ENCODE measurements at places on chromosomes 16 and 17. TPM values are rescaled to one million over a fixed set of nuclear protein-coding genes. Genes with fewer than 3 reads are reported as not detected.

The SCGB1C2 gene
- polyA plus RNA-seq = not detected

The DOC2B gene
- polyA plus RNA-seq = 4.3 TPM

DNA sequence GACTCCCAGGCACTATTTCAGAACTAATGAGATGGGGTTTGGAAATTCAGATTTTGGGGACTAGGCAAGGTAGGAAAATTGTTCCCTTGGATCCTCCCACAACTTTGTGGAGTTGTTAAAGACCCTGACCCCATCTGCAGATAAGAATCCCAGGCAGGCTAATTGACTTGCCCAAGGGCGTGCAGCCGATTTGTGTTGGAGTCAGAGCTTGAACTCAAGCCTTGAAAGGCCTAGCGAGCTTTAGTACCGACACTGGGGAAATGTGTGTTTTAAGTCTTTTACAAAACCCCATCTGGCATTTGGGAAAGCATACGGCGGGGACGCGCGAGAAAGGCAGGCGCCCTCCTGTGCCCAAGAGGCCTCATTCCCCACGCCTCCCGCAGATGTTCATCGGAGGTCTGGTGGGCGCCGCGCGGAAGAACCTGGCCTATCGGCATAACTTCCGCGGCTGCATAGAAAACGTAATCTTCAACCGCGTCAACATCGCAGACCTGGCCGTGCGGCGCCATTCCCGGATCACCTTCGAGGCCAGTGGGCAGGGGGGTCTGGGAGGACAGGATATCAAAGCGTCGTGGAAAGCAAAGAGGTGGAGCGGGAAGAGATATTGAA lies 4.3 kb downstream of the CNTNAP1 start:
- H3K27ac ChIP-seq = no peak overlapping the region
- no peaks in the 10 kb centered on the region for H3K27me3 ChIP-seq

DNA sequence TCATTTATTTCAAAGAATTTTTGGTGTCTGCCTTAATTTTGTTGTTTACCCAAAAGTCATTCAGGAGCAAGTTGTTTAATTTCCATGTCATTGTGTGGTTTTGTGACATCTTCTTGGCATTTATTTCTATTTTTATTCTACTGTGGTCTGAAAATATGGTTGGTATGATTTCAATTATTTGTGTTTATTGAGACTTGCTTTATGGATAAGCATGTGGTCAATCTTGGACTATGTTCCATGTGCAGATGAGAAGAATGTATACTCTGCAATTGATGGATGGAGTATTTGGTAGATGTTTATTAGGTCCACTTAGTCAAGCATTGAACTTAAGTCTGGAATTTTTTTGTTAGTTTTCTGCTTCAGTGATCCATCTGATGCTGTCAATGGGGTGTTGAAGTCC lies 383.0 kb downstream of the PMP22 start:
- H3K4me3 ChIP-seq = no peak overlapping the region
- no peaks in the 10 kb centered on the region for H3K4me1 ChIP-seq

DNA sequence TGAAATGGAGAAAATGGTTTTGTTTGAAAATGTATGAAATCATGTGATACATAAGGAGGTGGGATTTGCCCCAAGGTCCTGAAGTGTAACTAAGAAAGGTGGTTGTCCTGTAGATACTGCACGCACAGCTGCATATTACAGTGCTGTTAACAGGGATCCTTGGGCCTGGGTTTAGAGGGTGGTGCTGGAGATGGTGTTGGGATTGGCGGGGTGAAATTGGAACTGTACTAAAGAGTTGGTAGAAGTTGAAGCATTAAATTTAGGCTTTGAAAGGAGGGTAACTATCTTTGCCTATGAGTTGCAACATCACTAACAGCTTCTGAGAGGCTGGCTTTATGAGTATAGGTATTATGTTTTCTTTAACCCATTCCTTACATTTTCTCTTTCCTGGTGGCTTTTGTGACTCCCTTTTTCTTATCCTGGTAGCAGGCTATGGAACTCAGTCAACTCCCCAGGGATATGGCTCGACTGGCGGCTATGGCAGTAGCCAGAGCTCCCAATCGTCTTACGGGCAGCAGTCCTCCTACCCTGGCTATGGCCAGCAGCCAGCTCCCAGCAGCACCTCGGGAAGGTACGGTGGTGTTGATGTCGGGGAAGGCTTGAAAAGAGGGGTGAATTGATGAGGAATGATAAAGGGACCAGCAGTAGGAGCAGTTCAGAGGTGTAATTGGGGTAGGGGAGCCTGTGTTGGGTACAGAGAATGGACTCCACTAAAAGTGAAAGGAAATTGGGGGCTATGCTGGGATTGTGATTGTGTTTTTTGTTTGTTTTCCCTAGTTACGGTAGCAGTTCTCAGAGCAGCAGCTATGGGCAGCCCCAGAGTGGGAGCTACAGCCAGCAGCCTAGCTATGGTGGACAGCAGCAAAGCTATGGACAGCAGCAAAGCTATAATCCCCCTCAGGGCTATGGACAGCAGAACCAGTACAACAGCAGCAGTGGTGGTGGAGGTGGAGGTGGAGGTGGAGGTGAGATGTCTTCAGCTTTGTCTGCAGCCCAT lies 3.8 kb downstream of the FUS start:
- no peak overlapping the region for H3K27ac ChIP-seq
- no peak for DNase-seq
- H3K27me3 ChIP-seq = no peaks in the 10 kb centered on the region
- H3K4me3 ChIP-seq = no peak overlapping the region

DNA sequence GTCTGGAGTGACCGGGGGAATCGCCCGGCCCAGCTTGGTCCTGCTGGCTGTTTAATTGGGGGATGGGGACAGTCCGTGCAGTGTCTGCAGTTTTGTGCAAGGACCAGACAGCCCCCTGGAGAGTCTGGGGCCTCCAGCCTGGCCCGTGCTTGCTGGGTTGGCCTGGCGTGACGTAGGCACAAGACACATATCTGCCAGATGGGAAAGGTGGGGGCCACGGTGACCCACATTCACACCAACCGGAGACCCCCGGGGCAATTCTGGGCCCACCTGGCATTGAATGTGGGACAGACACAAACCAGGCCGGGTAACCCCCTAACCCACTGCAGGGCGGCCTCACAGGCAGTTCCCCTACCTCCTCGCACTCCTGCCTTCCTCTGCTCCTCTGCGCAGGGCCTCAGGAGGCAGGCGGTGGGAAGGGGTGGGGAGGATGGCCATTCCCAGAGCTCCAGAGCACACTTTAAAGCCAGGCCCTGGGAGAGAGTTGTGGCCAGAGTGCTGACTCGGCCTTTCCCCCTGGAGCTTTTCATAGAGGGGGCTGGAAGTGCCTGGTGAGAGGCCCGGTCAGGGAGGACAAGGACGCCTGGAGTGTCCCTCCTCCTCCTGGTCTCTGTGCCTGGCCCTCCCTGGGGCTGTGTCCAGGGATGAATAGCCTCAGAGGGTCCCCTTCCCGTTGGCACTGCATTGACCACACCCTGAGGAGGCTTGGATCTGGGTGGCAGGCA lies 1.5 kb downstream of the MRC2 start:
- no peak overlapping the region for H3K4me3 ChIP-seq
- no peaks in the 10 kb centered on the region for H3K36me3 ChIP-seq
- no peaks in the 10 kb centered on the region for H3K27me3 ChIP-seq

GRCh38 chr16:87409781-87410180 lies 17.6 kb downstream of the MAP1LC3B start:
- H3K36me3 ChIP-seq = peaks cover 18% of the 10 kb centered on the region
- no peak for DNase-seq
- H3K27ac ChIP-seq = no peak overlapping the region
- H3K27me3 ChIP-seq = no peaks in the 10 kb centered on the region
- H3K4me3 ChIP-seq = no peak overlapping the region

DNA sequence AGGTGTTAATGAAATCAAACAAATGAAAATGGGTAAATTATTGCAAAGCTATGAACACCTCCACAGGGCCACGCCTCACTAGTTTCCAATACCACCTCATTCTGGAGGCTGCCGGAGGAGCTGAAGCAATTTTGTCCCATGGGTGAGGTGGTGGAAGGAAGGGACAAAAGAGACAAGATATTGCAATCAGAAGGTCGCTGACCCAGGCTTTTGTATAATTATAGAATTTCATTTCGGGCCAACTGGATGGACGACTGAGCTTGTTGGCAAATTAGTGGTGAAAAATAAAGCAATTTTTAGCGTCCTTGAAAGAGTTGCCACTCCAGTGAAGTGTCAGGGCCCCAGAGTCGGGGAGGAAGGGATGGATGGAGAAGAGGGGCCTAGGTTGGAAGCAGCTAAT lies 147.9 kb downstream of the CYLD start:
- H3K4me3 ChIP-seq = no peak overlapping the region
- H3K4me1 ChIP-seq = no peaks in the 10 kb centered on the region
- no peak for DNase-seq
- H3K36me3 ChIP-seq = no peaks in the 10 kb centered on the region
- H3K27ac ChIP-seq = no peak overlapping the region

DNA sequence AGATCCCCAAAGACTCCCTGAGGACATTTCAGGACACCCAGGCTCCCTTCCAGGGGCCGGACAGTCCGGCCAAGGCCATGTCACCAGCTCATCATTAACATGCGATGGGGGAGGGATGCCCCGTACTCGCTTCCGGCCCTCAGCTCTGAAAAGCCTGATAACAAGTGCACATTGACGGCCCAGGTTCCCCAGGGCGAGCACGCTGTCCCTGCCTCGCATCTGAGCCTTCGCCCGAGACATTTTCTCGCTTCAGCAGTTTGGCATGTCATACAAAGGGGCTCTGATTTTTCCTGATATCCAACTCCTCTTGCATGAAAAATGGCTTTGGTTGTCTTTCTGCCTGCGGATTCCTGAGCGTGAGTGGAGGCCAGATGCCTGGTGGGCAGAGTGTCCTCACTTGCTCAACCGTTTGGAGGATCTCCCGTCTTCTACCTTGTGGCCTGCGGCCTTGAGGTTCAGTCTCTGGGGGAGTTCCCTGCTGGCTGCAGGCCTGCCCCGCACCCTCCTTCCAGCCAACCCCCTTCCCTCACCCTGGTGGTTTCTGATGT lies 14.1 kb downstream of the CACNG4 start:
- DNase-seq = no peak
- H3K36me3 ChIP-seq = no peaks in the 10 kb centered on the region
- H3K4me1 ChIP-seq = no peaks in the 10 kb centered on the region
- H3K27ac ChIP-seq = no peak overlapping the region

The USP43 gene
- 5.1 TPM for polyA plus RNA-seq

- no peaks in the 10 kb centered on the region for H3K4me1 ChIP-seq
- H3K36me3 ChIP-seq = no peaks in the 10 kb centered on the region
- peak overlapping the region; percentile 33 for H3K27ac ChIP-seq
- no peaks in the 10 kb centered on the region for H3K27me3 ChIP-seq
- no peak overlapping the region for H3K4me3 ChIP-seq
Measured at GRCh38 chr17:44536090-44536953, 21.0 kb upstream of the FZD2 start.

DNA sequence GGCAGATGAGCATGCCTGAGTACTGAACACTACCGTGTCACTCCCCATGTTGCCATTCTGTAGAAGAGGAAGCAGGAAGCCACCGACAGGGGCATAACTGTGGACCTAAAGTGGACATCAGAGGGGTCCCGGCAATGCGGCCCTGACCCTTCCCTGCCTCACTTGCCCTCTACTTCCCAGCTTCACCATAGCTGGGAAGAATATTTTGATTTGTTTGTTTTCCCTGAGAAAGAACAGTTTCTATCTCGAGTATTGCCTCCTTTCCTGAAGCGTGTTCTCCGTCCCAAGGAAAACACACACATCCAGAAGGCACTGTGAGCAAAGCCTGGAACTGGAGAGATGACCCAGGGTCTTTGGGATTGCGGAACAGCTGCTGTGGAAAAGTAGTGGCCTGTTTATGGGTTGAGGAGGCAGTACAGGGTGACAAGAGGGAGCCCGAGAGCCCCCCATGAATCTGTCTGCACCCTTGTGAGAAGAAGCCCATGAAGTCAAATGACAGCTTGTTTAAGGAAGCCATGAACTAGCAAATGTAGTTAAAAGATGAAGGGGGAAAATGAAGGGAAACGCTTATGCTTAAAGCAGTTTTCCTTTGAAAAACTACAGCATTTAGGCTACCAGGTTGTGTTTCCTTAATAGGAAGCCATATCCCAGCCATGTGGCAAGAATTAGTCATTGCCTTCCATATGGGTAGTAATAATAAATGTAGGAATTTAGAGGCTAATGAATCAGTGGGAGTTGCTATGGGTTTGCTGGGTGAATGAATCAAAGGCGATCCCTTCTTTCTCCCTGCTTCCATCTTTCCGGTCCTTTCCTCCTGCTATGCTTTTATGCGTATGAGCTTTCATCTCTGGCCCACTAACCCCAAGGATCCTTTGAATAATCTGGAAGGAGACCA lies 90.0 kb upstream of the TBX2 start:
- no peaks in the 10 kb centered on the region for H3K4me1 ChIP-seq
- H3K36me3 ChIP-seq = no peaks in the 10 kb centered on the region
- H3K4me3 ChIP-seq = no peak overlapping the region
- no peak for DNase-seq
- H3K27me3 ChIP-seq = no peaks in the 10 kb centered on the region

- no peaks in the 10 kb centered on the region for H3K27me3 ChIP-seq
- H3K4me1 ChIP-seq = no peaks in the 10 kb centered on the region
- no peaks in the 10 kb centered on the region for H3K36me3 ChIP-seq
- no peak overlapping the region for H3K27ac ChIP-seq
Measured at GRCh38 chr16:81987706-81988105, 23.6 kb downstream of the SDR42E1 start.

The C17orf50 gene
- polyA plus RNA-seq = 0.12 TPM

The CCDC92B gene
- 4.6 TPM for polyA plus RNA-seq

DNA sequence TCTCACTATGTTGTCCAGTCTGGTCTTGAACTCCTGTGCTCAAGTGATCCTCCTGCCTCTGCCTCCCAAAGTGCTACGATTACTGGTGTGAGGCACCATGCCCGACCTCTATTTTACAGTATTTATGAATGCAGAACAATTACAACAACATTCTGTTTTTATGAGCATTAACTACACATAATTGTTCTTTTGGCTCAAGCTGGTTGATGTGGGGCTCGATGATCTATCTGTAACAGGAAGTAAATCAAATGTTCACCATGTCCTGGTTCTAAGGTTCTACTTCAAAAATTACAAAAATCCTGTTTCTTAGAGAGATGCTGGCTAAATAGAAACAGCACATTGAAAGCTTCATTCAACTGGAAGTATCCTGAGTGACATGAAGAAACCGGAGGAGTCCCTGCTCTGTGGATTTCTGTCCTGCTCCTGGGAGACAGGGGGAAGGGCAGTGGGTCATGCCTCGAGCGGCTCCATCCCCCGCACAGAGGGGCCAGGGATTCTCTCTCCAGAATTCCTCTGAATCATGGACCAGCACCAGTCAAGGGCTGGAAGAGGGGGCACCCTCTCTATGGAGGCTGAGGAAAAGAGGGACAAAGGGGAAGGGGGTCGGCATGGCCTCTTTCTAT lies 31.5 kb downstream of the FA2H start:
- H3K4me1 ChIP-seq = peaks cover 16% of the 10 kb centered on the region
- DNase-seq = no peak
- H3K27ac ChIP-seq = peak overlapping the region; percentile 79
- no peaks in the 10 kb centered on the region for H3K27me3 ChIP-seq
- H3K4me3 ChIP-seq = peak overlapping the region; percentile 19

GRCh38 chr17:36816214-36816906 lies 120.9 kb upstream of the LHX1 start:
- no peaks in the 10 kb centered on the region for H3K4me1 ChIP-seq
- DNase-seq = no peak
- H3K36me3 ChIP-seq = no peaks in the 10 kb centered on the region
- H3K27ac ChIP-seq = no peak overlapping the region
- no peaks in the 10 kb centered on the region for H3K27me3 ChIP-seq
- no peak overlapping the region for H3K4me3 ChIP-seq

The SLC16A11 gene
- 7.5 TPM for polyA plus RNA-seq

The TNFRSF13B gene
- not detected for polyA plus RNA-seq

The KRTAP2-2 gene
- polyA plus RNA-seq = not detected

- no peaks in the 10 kb centered on the region for H3K36me3 ChIP-seq
- no peak for DNase-seq
- no peaks in the 10 kb centered on the region for H3K27me3 ChIP-seq
- no peaks in the 10 kb centered on the region for H3K4me1 ChIP-seq
Measured at GRCh38 chr16:2142942-2143877, 5.2 kb upstream of the RAB26 start.

The HOXB4 gene
- polyA plus RNA-seq = 0.91 TPM

Measured in pancreas (tissue), 10 donors.